ENCODE measurements at places on chromosomes 7 and 10.
A peak's percentile ranks its signal among the peaks of the same experiment; 100 is the strongest.

DNA sequence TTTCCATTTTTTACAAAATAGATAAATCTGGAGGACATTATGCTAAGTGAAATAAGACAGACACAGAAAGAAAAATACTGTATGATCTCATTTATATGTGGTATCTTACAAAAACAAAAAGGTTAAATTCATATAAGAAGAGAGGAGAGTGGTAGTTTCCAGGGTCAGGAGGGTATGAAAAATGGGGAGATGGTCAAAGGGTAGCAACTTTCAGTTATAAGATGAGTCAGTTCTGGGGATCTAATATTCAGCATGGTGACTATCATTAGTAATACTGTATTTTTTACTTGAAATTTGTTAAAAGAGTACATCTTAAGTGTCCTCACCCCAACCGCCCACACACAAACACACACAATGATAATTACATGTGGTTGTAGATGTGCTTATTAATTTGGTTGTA, 1250.1 kb downstream of the SORCS1 start:
- no peak for DNase-seq

GRCh38 chr7:149552799-149553198, 55.2 kb upstream of the ZNF746 start:
- DNase-seq = no peak

- no peak for DNase-seq
Observed at GRCh38 chr10:128070161-128070560, 56.1 kb downstream of the MKI67 start.

DNA sequence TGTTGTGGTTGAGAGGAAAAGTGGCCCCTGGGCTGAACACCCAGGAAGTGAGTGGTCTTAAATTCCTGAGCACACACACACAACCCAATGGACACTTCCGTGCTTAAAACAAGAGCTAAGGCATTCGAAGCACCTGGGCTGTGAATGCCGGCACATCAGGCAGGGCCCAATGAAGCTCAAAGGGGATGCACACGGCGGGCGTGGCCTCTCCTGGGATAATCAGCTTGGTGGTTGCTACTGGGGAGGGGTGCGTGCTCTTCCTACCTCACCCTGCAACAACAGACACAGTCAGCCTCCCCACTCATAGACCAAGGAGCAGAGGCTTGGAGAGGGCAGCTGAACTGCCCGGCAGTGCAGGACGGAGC, 115.0 kb upstream of the TCERG1L start:
- DNase-seq = no peak

DNA sequence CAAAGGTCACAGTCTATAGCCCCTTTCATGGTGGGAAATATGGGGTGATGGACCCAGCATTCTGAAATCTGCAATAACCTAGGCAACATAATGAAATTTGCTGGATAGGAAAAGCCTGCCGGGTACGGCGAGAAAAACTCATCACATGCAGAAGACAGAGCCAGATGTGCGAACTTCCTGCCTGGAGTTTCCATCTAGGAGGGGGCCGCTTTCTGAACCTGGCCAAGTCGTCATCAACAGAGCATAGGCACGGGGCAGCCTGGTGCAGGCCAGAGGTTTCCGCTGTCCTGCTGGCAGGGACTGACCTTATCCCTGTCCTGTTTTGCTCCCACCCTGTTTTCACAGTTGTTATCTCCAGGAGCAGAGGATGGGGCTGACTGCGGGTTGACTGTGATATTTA, 27.4 kb downstream of the CCDC3 start:
- no peak for DNase-seq

- no peak for DNase-seq
Observed at GRCh38 chr10:100811752-100812750, 66.7 kb downstream of the PAX2 start.

DNA sequence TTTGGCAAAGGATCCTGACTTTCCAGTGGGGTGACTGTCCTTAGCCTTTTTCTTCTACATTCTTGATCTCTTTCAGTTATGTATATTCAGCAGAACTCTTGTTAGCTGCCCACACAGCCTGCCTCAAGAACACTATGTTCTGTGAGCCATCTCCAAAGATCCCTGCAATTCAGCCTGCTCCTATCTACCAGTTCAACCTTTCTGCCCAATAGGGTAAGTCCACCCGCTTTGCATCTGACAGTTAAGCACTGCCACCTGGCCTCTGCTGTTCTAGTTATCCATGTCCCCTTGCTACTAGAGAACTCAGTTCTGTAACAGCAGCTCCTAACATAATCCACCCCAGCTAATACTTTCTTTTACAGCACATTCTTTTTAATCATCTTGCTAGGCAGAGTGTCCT, 13.5 kb downstream of the OR9A2 start:
- no peak for DNase-seq

- no peak for DNase-seq
Observed at GRCh38 chr7:149067869-149068268, 22.6 kb downstream of the ZNF786 start.

GRCh38 chr10:89805599-89806013, 104.2 kb downstream of the KIF20B start:
- peak; percentile 0 for DNase-seq

GRCh38 chr10:11446864-11447263, 164.6 kb downstream of the USP6NL start:
- no peak for DNase-seq

DNA sequence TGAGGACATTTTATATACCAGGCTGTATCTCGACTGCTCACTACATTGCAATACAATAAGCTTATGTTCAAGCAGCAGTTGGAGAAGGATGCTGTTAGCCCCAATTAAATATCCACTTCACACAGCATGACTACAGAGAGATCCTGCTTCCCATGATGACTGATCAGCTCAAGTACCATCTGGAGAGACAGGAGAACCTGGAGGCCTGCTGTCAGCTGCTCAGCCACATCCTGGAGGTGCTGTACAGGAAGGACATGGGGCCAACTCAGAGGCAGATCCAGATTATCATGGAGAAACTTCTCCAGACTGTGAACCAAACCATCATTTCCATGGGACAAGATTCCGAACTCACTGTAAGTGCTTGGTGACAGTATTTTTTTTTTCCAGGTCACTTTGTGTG, 22.5 kb downstream of the RNF133 start:
- DNase-seq = no peak

GRCh38 chr10:69071610-69072009, 16.3 kb upstream of the SRGN start:
- no peak for DNase-seq

DNA sequence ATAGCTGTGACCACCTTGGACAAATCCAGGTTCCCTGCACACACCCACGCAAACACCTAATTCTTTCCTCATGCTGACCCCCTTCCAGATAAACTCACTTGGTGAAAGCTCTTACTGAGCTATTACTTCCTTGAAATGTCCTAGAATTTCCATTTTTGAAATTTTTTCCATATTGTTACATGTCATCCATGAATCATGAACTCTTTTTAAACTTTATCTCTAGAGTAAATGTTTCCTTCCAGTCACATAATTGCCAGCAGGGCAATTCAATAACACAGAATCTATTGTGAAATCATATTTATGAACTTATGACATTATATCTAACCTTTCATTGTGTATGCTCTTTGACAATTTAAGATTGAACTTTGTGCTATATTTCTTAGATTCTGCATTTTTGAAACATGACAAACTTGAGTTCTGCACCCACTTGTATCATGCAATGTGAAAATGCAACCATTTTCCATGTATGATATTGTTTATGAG, 26.8 kb upstream of the FGL2 start:
- no peak for DNase-seq

- no peak for DNase-seq
Observed at GRCh38 chr7:112145206-112145605, 61.0 kb downstream of the DOCK4 start.

DNA sequence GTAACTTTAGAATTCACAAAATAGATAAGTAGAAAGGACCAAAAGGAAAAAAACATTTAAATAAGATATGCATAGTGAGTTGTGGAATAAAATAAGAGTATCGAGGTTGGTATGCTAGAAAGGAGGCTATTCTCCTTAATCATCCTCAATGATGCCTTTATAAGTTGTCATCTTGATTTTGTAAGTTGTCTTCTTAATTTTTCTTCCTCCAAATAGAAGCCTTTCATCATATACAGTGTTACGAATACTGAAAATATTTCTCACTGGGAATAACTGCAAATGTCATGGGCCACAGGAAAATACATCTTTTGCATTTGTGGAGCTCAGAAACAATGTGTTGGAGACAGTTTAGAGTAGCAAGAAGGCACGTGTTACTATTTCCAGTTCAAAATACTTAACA, 31.5 kb upstream of the PRTFDC1 start:
- DNase-seq = no peak

DNA sequence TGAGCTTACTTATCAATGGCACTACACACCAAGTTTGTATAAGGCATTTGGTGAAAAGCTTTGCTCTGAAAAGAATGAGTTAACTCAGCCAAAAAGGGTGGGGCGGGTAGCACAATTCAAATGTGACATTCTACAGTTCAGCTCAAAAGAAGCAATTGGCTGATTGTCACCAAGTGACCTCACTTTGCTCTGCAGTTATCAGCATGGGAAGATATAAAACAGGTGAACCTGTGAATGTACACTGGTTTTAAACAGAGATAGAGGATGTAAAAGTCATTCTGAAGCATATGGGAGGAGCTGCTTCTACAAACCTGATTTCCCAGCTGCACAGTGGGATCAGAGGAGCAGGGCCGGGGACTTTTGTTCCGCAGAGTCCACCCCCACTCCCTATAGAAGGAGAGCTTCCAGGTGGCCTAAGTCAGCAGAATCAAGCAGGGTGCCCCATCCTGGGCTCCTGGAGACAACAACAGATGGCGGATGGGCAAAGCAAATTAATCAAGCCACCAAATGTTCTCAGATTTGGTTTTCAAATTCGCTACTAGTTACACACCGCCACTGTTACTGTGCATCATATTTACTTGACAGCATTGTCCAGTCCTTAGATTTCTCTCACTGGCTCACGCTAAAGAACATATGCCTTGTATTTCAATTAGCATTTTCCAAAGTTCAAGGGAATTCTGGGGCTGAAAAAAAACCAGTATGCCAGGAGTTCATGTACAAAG, 27.5 kb upstream of the NPVF start:
- DNase-seq = no peak

- peak; percentile 40 for DNase-seq
Observed at GRCh38 chr10:100996678-100997359, 2.8 kb upstream of the LZTS2 start.

DNA sequence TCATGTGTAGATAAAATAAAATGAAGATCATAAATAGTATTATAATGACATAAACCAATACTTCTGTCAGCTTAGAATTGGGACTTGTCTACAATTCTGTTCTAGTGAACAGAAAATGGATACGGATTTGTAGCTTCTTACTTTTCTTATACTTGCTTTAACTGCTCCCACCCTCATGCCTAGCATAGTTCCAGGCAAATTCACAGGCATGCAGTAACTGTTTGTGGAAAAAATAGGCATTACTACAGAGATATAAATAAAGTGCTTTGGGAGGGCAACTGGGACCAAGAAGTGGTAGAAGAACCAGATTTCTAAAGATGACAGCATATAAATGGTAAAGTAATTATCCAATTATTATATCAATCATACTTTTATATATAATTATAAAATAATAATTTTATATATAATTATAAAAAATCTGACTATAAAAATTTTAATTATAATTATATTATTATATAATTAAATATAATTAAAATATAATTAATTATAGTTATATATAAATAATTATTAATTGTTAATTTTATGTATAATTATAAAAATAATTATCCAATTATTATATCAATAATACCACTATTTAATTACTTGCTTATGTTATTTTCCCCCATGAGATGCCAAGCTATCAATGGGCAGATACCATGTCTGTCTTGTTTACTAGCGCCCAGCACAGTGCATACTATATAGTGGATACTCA, 144.1 kb downstream of the NOC3L start:
- DNase-seq = no peak

- DNase-seq = no peak
Observed at GRCh38 chr10:80488539-80489066, 34.5 kb downstream of the TSPAN14 start.

- no peak for DNase-seq
Observed at GRCh38 chr10:99630991-99631390, 10.8 kb upstream of the SLC25A28 start.

DNA sequence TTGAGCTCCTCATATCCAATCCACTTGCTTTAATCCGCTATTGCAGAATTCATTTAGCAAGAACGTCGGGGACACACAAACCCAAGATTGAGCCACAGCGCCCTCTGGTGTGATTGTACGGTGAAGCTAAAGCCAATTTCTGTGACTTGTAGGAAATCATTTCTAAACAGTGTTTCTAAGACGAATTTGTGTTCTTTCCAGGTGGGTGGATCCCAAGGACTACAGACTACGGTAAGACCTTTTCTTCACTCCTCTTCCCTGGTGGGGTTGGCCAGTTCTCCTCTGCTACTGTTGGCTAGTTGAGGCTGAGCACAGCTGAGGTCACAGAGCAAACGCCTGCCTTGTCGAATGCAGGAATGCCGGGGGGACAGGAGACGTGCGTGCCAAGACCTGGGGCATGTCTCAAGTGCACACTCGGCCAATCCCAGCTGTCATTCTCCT, 5.2 kb downstream of the DMBT1 start:
- peak; percentile 59 for DNase-seq

GRCh38 chr10:99621454-99622251, 1.4 kb upstream of the SLC25A28 start:
- no peak for DNase-seq

DNA sequence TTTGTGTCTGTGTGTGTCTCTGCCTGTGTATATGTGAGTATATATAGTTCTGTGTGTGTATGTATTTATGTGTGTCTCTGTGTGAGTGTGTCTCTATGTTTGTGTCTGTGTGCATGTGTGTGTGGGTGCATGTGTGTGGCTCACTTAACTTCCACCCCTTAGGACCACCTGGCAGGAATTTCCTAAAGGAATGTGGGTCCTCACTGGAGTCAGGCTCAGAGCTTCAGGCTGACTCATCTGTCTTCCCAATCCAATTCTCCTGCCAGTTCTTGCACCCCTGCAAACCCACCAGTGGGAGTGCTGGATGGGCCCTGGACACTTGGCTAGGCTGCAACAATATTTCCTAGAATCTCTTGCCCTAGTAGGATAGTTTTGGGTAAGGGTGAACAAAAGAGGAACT, 70.2 kb upstream of the GRB10 start:
- DNase-seq = no peak

GRCh38 chr7:64876792-64877713, 26.0 kb upstream of the ZNF273 start:
- DNase-seq = peak; percentile 64

- no peak for DNase-seq
Observed at GRCh38 chr7:134788191-134788590, 8.8 kb downstream of the CALD1 start.

DNA sequence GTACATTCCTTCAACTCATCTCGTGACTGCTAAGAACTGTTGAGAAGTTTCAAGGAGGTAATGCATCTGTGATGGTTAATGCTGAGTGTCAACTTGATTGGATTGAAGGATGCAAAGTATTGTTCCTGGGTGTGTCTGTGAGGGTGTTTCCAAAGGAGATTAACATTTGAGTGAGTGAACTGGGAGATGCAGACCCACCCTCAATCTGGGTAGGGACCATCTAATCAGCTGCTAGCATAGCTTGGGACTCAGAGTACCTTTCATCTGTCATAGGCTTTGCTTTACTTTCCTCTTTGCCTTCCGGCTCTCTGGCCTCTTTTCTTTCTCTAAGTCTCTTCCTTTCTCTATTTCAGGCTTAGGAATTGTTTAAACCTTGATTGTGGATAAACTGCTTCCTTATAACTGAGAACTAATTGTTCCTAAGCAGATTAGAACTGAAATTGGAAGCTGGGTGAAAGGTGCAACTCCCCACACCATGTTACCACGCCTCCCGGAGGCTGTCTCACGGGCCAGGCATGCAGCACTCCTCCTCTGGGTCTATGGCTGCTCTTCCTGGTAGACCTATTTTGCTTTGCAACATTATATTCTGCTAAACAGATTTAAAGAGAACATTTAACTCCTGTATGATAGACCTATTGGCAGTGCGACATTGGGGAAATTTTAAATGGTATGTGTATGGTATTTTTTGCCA, 298.2 kb downstream of the CCSER2 start:
- DNase-seq = no peak
